Lung microvascular endothelial cell (primary cell): ENCODE measurements at places on chromosomes 11 and 22. TPM values are rescaled to one million over a fixed set of nuclear protein-coding genes. Genes with fewer than 3 reads are reported as not detected.

The C11orf86 gene
- total RNA-seq, result not detected in 2 replicates

The VPREB3 gene
- total RNA-seq, result not detected in 2 replicates

The PLA2G3 gene
- total RNA-seq, result not detected in 2 replicates

The OR8D1 gene
- not detected in 2 replicates for total RNA-seq

The EIF3F gene
- 200 and 271 TPM in 2 replicates for total RNA-seq

The CCDC73 gene
- not detected in 2 replicates for total RNA-seq

The ANO5 gene
- under 0.01 and 0.22 TPM in 2 replicates for total RNA-seq

The PTPN5 gene
- total RNA-seq, result not detected in 2 replicates

DNA sequence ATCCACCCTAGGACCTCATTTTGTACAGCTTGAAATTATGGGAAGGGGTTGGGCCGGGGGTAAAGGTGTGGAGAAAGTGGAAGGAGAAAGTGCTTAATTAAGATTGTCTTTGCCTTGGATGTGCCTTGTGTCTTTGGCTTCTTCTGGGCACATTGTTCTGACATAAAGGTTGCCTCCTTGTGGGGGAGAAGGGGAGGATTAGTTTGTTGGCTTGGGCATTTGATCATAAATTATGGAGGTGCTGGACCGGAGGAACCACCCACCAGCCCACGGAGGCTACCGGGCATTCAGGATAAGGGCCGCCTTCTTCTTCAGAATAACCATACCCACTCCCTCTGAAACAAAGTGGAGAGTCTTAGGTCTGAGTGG lies 1.3 kb downstream of the PAFAH1B2 start:
- peak; percentile 41 for DNase-seq

GRCh38 chr11:3781423-3781822 lies 15.9 kb downstream of the NUP98 start:
- DNase-seq, result peak; percentile 18

GRCh38 chr11:66546368-66546965 lies at the start of gene ACTN3:
Gene ACTN3 (plus strand): TSS chr11:66546903. CDS start chr11:66546938, 35 bp downstream.
- DNase-seq, result no peak

GRCh38 chr11:64718084-64718779 lies 4.8 kb downstream of the NRXN2 start:
- DNase-seq, result no peak

DNA sequence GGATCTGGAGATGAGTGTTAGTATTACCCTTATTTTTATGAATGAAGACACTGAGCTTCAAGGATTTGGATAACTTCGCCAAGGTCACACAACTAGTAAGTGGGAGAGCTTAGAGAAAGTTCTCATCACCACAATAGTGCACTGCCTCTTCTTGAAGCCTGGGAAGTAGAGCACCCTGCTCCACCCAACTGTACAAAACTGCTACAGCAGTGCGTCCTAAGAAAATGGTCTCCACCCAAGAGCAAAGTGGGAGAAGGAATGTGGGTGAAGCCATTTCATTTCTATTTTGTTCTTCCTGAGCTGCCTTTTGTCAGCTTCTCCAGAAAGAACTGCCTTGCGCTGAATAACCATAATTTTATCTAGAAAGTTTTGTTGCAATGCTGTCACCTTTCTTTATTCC lies 403.9 kb upstream of the FAT3 start:
- DNase-seq, result no peak

DNA sequence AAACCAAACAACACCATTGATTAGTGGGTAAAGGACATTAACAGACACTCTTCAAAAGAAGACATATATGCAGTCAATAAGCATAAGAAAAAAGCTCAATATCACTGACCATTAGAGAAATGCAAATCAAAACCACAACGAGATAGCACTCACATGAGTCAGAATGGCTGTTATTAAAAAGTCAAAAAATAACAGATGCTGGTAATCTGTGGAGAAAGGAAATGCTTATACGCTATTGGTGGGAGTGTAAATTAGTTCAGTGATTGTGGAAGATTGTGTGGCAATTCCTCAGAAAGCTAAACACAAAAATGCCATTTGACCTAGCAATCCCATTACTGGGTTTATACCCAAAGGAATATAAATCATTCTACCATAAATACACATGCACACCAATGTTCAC lies 182.6 kb downstream of the TRPC6 start:
- no peak for DNase-seq

- DNase-seq, result no peak
Measured at GRCh38 chr11:115085461-115086210, 407.3 kb downstream of the NXPE2 start.

DNA sequence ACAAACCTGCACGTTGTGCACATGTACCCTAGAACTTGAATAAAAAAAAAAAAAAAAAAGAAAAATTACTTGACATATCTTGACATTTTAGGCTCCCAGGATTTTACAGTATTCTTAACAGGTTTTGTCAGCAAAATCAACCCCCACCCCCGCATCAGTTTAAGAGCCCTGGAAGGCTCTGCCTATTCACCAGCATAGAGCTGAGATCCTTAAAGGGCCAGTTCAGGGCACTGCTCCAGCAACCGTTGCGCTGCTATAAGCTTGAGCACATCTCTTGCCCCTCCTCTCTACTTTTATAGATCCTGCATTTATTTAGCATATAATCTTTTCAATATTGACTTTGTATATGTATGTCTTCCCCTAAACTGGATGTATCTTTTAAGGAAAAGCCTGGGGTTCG lies 697 bp upstream of the PAFAH1B2 start:
- DNase-seq, result no peak

DNA sequence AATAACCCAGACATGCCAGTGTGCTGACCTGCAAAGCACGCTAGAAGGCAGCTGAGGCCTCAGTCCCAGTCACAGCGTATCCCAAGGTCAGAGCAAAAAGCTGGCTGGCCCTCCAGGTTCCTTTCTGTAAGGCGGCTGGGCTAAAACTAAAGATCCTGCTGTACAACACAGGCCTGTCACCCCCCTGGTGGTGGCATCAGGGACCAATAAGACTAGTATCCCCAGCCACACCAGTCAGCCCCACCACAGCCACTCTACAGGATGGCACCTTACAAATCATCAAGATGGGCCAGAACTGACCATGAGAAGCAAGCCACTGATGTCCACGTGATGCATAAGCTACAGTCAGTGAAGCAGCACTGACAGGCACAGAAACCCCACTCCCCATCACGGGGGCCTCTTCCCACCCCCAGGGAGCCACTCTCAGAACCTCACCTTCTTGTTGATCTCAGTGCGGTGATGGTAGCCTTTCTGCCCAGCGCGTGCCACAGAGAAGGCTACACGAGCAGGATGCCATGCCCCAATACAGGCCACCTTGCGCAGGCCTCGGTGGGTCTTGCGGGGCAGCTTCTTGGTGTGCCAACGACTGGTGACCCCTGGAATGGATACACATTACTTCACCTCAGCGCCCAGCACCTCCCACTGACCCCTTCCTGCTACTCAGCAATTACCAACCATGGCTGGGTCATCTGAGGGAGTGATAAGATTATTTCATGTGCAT lies 5.0 kb downstream of the RPL3 start:
- no peak for DNase-seq

DNA sequence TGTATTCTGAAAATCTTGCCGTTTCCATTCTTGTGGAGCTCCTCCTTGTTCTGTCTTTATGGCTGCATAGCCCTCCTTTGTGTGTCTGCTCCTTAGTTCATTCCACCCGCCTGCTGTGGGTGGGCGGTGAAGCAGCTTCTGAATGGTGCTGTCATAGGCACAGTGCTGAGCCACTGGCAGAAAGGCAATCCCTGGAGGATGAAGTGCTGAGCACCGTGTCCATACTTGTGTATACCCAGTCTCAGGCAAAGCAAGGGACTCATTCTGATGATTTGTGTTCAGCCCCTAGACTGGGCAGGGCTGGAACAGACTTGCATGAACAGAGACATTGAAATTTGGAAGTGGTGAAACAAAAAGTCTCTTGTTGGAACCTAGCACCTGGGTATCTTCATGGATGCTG lies 134.9 kb downstream of the MYO18B start:
- DNase-seq, result no peak

DNA sequence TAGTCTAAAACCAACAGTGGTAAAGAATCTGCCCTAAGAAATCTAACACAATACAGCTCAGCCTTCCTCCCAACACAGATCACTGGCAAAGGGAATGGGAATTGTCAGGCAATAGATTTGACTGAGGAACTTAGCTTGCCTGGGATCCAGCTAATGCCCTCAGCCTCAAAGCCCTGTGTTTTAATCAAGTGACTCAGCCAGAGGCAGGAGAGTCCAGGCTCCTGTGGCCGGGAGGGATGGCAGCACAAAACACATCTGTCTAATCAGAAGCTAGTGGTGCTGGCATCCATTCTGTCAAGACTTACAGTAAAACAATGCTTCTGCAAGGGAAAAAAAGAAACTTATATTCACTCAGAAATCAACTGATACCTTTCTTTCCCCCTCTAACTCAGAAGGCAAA lies 5.6 kb downstream of the SYTL2 start:
- DNase-seq, result no peak

- no peak for DNase-seq
Measured at GRCh38 chr11:134882141-134882540, 470.1 kb upstream of the B3GAT1 start.

DNA sequence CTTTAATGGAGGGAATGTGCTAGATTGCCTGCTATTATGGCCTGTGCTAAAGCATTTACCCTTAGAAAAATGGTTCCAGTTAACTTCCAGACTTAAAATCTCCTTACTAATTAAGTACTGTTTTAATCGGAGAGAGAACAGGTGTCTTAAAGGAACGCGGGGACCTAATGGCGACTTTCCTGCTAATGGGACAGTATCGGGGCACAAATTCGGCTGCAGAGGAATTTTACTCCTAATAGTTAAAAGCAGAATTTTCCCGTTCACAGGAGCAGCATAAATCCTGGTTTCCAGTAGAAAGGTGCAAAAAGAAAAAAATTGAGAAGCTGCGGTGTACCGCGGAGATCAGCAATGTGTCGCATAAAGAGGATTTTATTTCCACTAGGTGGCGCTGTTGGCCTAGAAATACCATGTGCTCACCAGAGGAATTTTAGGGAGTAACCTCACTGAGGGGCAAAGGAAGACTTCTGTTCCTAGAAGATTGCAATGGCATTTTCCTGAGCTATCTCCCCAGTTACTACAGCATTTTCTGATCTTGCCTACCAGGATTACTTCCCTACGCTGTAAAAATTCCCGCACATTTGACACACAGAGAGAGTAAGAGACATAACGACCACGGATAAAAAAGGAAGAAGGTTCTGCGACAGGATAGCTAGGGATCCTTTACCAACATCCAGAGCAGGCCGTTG lies 44.5 kb downstream of the ZNF280B start:
- DNase-seq, result peak; percentile 58

DNA sequence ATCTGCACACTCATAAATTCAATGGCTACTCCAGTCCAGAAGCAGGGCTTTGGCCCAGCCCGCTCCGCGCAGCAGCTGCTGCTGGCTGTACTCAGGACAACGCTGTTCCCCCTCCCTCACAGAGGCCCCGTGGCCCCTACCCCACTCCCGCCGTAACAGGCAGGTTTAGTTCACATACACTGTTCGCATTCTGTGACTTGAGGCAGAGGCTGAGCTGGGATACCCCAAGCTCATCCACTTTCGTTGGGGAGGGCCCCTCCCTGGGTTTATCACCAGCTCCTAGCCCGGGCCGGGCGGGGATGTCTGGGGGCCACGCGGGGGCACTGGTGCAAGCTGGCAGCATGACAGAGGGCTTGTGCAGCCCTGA lies 52.4 kb downstream of the SYT13 start:
- DNase-seq, result no peak

DNA sequence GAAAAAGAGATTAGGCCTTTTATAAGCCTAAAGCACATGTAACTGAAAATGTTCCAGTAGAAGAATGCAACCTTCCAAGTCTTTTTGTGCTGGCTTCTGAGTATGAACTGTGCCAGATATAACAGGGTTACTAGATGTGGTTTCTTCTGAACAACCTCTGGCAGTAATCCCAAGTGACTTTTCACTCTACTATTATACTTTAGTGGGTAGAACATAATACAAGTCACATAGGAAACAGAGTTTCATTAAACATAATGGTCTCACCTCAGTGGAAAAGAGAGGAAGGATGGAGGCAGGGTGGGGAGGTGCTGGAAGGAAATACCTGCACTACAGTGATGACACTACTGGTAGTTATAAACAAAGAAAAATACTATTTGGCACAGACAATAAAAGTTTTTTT lies 81.3 kb downstream of the PHF21A start:
- DNase-seq, result no peak

GRCh38 chr11:120775986-120776951 lies 247.6 kb upstream of the TBCEL start:
- DNase-seq, result no peak

DNA sequence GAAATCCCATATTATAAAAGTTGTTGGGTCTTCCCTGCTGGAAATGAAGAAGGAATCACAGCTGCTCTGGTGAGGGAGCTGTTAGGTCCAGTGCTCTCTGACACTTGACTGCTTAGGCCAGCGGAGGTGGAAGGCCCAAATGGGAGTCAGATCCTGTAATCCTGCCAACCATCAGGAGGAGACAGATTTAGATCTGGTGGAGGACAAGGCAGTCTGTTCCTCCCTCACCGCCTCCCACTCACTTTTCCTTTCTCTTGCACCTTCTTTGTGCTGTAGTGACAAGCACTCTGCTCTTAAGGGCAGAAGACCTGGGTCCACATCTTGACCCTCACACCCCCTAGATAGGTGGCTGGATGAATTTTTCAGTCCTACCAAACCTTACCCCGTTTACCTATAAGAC lies 59.7 kb upstream of the CHST1 start:
- DNase-seq, result no peak
